ENCODE measurements at places on chromosomes 5 and 9. TPM values are rescaled to one million over a fixed set of nuclear protein-coding genes. Genes with fewer than 3 reads are reported as not detected.

Gene DRD1
- not detected for total RNA-seq

Gene CTSV
- total RNA-seq: 10.2 TPM

Gene C9orf40
- 5.4 TPM for total RNA-seq

Gene SNX2
- 95.8 TPM for total RNA-seq

Gene RNF183
- total RNA-seq: not detected

Gene TMEM252
- total RNA-seq: not detected

Gene PCDHA9
- under 0.01 TPM for total RNA-seq

Gene PIP5K1B
- 0.39 TPM for total RNA-seq

Gene SPINK1
- not detected for total RNA-seq

Gene STK10
- 74.0 TPM for total RNA-seq

Gene NR5A1
- total RNA-seq: not detected

Gene CLIC3
- total RNA-seq: 328 TPM

Gene ROR2
- total RNA-seq: 21.6 TPM

Gene SARDH
- total RNA-seq: 2.4 TPM

Gene ESM1
- total RNA-seq: not detected

Gene SPATA31E1
- not detected for total RNA-seq

Gene CARTPT
- total RNA-seq: not detected

Gene C9orf153
- total RNA-seq: not detected

Gene ACSL6
- total RNA-seq: 0.39 TPM

Gene PCDHB6
- 0.39 TPM for total RNA-seq

Gene PCDHA7
- 0.54 TPM for total RNA-seq

Gene FLT4
- under 0.01 TPM for total RNA-seq

Gene NMUR2
- total RNA-seq: 0.11 TPM

Gene HRCT1
- 0.39 TPM for total RNA-seq

Gene NAIP
- total RNA-seq: 5.3 TPM

Gene TAF1L
- not detected for total RNA-seq

Gene ACTBL2
- total RNA-seq: 2.7 TPM

Gene HTR4
- total RNA-seq: not detected

Gene CYSRT1
- total RNA-seq: 1.1 TPM

Gene CCNJL
- under 0.01 TPM for total RNA-seq

Gene FAM200C
- 2.4 TPM for total RNA-seq

Gene CATSPER3
- total RNA-seq: not detected

Gene SKP1
- total RNA-seq: 223 TPM

Gene TMC1
- 0.79 TPM for total RNA-seq

Gene NDFIP1
- total RNA-seq: 72.7 TPM

Gene IL17B
- total RNA-seq: not detected

Gene FCN2
- not detected for total RNA-seq

Gene LMBRD2
- 5.1 TPM for total RNA-seq

Gene BARHL1
- total RNA-seq: not detected

Gene HK3
- not detected for total RNA-seq

Gene GOLM1
- 67.1 TPM for total RNA-seq

Gene MEIKIN
- 0.54 TPM for total RNA-seq

Gene SOHLH1
- not detected for total RNA-seq

Gene SAXO1
- total RNA-seq: 0.11 TPM

Gene PPP3R2
- total RNA-seq: not detected

Gene NFIB
- total RNA-seq: 5.2 TPM

Gene HSPA9
- 225 TPM for total RNA-seq

Gene ZFYVE16
- total RNA-seq: 21.8 TPM

Gene CORO2A
- total RNA-seq: 2.0 TPM

Gene PCDH1
- total RNA-seq: 6.3 TPM

Gene IRX1
- total RNA-seq: 66.8 TPM

Gene SLCO4C1
- total RNA-seq: not detected

Gene ADAMTS2
- total RNA-seq: 43.3 TPM

Gene LECT2
- not detected for total RNA-seq

Gene CRAT
- total RNA-seq: 40.0 TPM

Gene RECK
- 22.2 TPM for total RNA-seq

Data from placental epithelial cell (primary cell).